EH (cell line): ENCODE measurements at places on chromosomes 7 and 10.

GRCh38 chr10:32445036-32445435 is 904 bp upstream of the CCDC7 start:
- DNase-seq, result peak; percentile 3

- DNase-seq, result peak; percentile 76
Observed at GRCh38 chr10:58715061-58715460, 202.4 kb downstream of the BICC1 start.

GRCh38 chr10:106214243-106214642 is 950.3 kb downstream of the SORCS1 start:
- DNase-seq, result no peak

GRCh38 chr10:118966076-118966849 is 63.3 kb upstream of the NANOS1 start:
- no peak for DNase-seq

DNA sequence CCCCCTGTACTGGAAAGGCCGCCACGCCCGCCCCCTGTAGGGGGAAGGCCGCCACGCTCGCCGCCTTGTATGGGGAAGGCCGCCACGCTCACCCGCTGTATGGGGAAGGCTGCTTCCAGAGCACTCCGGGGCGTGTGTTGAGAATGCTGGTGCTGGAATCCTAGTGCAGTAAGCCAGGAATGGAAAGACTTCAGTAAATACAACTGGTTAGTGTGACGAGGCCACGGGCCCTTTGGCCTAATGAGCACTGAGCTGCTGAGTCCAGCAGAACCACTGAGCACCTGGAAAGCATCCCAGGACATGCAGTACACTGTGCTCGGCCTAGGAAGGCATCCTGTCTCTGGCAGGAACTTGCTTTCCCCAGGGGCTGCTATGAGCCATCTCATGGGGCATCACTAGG is 398.9 kb downstream of the PTPRN2 start:
- no peak for DNase-seq

DNA sequence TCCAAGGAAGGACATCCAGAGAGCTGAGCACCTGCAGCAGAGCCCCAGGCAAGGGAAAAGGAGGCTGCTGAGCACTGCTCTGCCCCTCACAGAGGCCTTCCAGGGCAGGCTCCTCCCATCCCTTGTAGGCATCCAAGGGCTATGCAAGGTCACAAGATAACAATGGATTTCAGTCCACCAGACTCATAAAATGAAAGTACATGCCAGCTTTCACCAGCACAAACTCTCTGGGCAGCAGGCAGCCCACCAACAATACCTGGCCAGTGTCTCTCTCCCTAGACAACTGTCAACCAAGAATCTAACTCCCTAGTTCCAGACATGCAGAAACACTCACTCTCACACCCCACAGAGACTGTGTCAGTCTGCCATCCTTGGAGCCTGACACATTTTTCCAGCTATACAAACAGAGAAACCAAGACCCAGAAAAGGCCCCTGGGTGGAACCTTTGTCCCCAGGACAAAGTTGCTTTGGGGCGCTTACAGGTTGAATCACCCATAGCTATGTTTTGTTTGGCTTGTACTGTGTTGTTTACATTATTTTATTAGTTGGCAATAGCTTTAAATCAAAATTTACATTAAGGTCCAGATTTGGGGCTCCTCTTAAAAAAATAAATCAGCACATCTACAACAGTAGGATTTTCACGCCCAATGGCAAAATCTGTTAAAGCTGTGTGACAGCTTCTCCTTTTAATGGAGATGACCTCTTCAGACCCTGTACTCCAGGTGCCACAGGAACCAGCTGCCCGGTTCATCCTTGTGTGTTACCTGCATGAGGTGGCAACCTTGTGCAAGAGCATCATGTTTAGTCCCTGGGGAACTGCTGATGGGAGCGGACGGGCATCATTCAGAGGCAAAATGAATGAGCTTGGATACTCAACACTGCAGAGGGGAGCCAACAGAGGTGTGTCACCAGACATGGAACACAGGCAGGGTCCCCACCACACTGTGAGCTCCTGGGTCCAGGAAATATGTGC is 5.2 kb downstream of the GRID1 start:
- DNase-seq, result no peak

- no peak for DNase-seq
Observed at GRCh38 chr10:6233725-6234277, 31.1 kb downstream of the PFKFB3 start.
